ENCODE measurements at places on chromosomes 16 and 17.

DNA sequence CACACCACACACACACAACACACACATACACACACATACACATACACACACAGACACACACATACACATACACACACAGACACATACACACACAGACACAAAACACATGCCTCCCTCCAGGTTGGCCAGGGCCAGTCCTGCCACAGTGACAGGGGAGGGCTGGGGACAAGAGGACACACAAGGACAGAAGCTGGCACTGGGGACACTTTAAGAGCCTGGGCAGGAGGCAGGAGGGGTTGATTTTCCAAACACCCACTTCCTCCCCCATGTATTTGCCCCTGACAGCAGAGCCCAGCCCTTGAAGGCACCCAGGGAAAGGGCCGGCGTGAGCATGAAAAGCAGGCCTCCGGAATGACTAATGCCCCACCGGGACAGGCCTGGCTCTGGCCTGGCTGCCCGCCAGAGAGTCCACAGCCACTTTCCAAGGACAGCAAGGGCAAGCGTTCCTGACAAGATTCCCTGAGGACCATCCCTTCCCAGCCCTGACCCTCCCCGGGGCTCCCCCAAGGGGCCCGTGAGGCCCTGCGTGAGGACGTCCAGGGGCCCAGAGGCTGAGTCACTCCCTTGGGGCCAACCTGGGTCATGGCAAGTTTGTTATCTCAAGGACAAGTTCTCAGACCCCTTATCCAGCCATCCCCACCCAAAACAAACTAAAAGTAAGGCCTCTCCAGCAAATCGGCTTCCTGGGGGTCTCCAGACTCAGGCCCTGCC, 235.6 kb downstream of the ZNF423 start:
- DNase-seq, result no peak

GRCh38 chr16:15897121-15897780, 8.8 kb upstream of the CEP20 start:
- no peak for DNase-seq

DNA sequence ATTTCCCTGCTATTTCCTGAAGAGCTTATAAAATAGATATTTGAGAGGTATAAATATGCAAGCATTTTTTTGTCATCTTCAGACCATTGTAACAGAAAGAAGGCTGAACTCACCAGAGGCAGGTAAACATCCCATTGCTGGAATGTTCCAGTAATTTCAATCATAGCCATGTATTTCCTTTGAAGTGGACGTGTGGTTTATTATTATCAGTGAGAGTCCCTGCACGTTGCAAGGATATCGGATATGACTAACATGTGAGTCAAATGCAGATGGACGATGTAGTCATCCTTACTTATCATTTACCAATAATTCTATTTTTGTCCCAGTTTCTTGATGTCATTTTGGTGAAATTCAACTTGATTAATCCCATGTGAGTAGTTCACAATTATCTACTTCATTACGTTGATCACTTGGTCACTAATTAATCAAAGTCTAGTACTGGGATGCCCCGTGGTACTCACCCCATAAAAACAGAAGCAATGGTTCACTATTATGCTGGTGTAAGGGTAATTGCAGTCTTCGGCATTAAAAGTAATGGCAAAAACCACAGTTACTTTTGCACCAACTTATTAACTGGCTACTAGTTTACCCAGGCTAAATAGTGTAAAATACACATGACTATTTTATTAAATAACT, 89.5 kb downstream of the VAT1L start:
- no peak for DNase-seq

GRCh38 chr17:29048440-29049368, 5.8 kb downstream of the PIPOX start:
- DNase-seq, result no peak

DNA sequence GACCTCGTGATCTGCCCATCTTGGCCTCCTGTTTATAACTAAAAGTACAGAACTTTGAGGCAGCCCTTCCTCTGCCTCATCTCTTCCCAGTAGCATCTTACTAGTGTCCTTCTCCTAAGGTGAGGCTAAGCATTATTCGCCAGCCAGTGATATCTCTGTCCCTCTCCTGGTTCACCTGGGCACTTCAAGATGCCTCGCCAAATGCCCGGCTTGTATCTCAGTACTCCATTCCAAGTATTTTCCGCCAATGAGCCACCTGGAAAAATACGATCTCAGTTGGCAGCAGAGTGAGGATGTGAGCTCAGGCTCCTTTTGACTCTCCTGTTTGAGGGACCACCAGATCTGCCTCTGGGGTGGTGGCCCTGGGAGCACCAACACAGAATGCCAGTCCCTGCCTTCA, 25.9 kb upstream of the WSCD1 start:
- DNase-seq, result no peak

DNA sequence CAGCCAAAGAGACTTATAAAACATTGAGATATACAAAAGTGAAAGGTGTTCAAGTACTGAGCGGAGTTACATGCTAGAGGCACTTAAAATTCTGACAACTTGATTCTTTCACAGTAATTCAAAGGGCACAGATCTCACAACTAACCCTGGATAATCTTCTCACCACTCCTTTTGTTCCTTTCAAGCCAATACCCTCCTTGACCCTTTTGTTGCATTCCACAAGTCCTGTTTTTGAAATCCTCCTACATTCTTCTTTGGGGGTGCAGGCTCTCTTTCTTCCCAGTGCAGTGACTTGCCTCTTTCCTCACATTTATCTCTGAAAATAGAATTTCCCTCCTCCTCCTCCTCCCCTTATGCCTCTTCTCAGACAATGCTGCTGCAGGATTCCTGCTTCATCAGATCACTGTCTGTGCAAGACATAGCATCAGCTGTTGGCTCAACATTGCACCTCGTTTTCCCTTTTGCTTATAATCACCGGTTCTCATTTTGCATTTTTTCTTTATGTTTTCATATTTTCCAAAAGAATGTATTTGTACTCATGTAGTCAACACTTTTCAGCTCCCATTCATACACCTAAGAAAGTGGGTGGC, 199.3 kb downstream of the CDH8 start:
- DNase-seq, result no peak

DNA sequence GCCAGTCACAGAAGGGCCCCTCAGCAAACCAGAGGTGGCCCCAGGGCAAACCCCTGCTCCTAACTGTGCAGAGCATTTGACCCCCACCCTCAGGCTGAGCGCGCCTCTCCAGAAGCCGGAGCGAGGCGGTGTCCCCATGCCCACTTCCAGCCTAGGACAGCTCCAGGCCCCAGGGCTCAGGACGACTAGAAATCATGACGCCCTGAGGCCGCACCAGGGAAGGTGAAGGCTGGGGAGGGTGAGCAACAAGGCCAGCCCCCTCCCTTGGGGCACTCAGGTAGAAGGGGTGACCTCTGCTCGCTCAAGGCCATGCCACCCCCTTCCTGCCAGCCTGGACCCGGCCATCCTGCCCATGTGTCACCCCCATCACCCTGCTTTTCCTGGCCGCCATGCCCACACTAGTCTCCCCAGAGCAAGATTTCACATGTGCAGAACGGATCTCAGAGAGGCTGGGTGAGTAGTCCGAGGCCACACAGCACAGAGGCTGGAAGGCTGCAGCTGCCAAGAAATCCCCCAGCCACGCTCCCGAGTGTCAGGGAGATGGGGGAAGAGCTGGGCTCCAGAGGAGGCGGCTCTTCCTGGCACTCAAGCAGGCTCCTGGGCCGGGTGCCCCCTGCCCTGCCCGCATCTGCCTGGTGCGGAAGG, 2.1 kb upstream of the PVALEF start:
- DNase-seq, result no peak

DNA sequence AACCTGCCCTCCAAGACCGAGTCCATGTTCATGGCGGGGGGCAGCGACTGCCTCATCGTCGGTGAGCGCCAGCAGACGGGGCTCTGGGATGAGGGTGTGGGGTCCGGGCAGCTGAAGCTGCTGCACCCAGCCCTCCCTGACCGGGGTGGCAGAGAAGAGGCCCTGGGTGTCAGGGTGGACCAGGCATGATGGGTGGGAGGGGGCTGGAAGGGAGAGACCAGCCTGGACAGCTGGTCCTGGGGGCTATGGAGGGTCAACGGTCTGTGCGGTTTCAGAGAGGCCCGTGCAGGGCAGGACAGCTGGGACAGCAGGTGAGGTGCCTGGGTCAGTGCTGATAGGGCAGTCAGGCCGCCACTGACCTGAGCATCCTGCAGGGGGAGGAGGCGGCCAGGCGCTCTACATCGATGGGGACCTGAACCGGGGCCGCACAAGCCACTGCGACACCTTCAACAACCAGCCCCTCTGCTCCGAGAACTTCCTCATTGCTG, 13.3 kb upstream of the ATP6V0C start:
- no peak for DNase-seq

DNA sequence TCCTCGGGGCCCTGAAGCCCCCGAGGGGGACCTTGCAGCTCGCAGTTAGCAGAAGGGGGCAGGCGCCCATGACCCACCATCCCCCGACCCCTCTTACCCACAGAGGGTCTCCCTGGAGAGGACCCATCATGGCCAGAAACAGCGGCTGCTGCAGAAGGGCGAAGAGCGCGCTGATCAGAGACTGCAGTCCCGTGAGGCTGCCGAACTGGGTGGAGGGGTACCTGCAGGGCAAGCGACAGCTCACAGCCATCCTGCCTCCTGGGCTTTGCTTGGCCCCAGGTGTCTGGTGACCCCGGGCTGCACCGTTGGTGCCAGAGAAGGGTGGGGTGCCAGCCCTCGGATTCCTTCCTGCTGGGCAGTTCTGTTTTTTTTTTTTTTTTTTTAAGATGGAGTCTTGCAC, 13.9 kb upstream of the PITPNA start:
- no peak for DNase-seq

- DNase-seq, result no peak
Observed at GRCh38 chr16:2814551-2815298, 2.3 kb upstream of the PRSS21 start.

DNA sequence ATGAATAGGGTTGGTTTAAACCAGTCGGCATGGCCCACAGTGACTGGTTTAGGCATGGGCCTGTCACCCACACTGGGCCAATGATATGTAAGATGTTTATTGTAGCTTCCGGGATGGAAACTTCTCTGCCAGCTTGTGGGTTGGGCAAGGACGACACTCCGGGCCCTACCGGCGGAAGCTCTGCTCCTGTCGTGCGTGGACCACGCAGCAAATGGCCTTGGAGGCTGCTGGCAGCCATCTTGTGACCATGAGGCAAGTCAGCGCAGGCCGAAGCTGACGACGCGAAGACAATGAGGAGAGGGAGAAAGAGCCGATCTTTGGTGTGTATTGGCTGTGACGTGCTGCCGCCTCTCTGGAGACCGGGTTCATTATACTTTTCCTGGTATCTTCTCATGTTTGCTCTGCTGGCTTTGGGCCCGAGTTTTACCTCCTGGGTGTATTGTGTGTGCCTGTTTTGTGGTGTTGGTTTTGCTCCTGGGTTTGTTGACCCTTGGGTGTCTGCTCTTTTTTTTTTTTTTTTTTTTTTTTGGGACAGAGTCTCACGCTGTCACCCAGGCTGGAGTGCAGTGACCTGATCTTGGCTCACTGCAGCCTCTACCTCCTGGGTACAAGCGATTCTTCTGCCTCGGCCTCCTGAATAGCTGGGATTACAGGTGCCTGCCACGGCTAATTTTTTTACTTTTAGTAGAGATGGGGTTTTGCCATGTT, 15.4 kb downstream of the SLC25A10 start:
- no peak for DNase-seq

DNA sequence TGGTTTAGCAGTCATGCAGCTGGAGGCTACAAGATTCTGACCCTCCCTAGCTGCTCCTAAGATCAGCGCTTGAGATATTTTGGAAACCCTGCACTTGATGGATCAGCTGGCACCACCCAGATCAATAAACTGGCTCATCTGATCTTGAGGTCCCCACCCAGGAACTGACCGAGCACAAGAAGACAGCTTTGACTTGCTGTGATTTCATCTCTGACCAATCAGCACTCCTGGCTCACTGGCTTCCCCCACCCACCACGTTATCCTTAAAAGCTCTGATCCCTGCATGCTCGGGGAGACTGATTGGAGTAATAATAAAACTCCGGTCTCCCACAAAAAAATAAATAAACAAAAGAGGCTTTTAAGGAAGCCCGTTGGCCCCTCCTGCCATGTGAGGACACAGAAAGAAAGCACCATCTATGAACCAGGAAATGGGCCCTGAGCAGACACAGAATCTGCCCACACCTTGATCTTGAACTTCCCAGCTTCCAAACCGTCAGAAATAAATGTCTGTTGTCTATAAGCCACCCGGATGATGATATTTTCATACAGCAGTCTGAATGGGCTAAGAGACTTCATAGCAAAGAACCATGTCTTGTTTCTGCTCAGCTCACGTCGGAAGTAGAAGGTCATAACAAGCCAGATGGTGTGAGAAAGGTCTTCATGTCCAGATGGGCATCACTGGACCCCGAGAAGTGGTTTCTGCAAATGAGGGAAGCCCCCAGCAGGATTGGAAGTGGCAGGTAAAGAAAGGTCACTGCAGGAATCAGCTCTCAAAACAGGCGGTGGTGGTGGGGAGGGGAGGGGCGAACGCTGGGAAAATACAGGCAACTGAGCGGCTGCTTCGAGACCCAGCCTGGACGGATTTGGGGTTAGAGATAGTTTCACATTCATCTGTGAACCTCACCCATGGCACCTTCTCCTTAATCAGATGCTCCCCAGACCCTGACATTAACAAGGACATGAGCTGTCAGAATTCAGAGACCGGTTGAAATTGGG, 19.8 kb upstream of the RPH3AL start:
- no peak for DNase-seq

- peak; percentile 51 for DNase-seq
Observed at GRCh38 chr17:43878260-43879175, 28.8 kb downstream of the MPP2 start.

GRCh38 chr17:56896968-56897359, 16.9 kb downstream of the TRIM25 start:
- no peak for DNase-seq

DNA sequence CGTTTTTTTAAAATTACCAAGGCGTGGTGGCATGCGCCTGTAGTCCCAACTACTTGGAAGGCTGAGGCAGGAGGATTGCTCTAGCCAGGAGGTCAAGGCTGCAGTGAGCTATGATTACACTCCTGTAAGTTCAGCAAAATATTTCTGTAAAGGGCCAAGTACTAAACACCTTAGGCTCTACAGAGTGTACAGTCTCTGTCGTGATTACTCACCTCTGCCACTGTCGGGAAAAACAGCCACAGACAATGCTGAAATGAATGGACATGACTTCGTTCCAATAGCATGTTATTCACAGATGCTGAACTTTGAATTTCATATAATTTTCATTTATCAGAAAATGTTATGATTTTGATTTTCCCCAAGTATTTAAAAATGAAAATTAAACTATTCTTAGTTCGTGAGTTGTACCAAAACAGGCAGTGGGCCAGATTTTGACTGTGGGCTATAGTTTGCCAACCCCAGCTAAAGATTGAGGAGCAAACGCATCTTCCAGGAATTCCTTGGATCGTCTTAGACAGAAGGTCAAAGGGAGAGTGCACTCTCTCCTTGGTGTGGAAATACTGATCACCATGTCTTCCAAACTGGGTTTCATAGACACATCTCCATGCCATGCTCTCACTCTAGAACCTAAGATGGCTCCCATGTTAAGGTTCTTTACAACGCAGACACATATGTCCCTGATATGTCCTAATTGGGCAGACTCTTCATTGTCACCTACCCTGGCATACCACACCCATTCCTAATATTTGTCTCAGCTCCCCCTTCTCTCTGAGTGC, 89.5 kb downstream of the MARF1 start:
- DNase-seq, result no peak

Data from effector CD8-positive, alpha-beta T cell (primary cell).